Brain microvascular endothelial cell (primary cell): ENCODE measurements at places on chromosomes 7 and 10.

- no peak for DNase-seq
Observed at GRCh38 chr7:148050492-148051158, 539.9 kb upstream of the C7orf33 start.

DNA sequence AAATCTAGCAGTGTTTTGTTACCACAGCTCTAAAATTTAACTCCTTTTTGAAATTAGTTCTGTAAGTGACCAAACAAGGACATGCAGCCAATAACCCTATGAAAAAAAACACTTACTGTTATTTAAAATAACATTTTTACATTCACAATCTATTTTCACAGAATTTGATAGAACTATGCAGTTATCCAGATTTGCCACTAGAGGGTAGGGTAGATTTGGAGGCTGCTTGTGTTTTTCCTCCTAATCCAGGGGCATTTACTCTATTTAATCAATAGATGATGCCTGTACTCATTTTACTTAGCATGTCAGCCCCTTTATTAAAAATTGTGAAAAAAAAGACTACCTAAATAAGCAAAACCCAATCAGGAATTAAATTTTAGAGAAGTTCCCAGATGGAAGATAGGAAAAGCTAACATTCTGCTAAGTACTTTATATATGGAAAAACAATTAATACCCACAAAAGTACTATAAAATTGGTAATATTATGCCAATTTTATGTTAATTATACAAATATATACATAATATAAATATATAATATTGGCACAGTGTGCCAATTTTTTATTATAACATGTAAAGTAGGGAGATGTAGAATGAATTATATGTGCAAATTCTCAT is 18.1 kb upstream of the LIPK start:
- DNase-seq: no peak

DNA sequence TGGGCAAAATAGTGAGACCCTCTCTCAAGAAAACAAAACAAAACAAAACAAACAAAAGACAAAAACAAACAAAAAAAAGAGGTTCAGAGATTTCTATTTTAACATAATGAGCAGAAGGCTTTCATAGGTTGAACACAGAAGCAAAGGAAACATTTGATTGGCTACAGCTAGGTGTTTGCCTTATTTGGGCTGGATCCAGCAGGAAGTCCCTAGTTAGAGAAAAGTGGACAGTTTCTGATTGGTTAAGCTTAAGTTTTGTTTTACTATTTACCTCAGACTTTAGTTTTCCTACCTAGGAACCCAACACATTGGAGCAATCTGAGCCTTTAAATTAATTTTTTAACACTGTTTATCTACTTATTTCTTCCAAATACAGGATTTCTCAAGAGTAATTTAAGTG is 566.5 kb upstream of the PCDH15 start:
- no peak for DNase-seq

DNA sequence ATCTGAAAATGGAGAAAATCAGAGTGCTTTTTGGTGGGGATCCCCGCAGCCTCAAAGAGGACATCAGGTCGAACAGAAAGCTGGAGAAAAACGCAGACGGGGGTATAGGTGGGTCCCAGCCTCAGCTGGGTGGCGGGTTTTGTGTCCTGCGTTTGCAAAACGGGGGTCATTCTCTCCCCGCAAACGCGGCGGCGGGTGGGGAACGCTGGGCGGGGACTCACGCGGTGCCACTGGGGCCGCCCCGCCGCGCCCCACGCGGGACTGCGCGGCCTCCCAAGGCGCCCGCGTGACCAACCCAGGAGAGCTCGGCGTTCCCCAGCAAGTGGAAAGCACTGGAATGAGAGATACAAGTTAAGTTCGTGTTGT is 806 bp upstream of the VIPR2 start:
- no peak for DNase-seq

DNA sequence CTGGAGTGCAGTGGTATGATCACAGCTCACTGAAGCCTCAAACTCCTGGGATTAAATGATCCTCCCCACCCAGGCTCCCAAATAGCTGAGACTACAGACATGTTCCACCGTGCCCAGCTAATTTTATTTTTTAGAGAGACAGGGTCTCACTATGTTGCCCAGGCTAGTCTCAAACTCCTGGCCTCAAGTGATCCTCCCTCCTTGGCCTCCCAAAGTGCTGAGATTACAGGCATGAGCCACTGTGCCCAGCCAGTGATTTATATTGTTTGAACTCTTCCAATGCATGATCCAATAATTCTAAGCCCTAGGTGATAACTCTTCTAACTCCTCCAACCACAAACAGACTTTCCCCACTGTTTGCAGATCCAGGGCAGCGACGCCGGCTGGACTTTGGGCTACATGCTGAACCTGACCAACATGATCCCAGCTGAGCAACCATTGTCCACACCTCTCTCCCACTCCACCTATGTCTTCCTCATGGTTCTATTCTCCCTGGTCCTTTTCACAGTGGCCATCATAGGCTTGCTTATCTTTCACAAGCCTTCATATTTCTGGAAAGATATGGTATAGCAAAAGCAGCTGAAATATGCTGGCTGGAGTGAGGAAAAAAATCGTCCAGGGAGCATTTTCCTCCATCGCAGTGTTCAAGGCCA is 41.8 kb upstream of the CC2D2B start:
- DNase-seq: no peak

DNA sequence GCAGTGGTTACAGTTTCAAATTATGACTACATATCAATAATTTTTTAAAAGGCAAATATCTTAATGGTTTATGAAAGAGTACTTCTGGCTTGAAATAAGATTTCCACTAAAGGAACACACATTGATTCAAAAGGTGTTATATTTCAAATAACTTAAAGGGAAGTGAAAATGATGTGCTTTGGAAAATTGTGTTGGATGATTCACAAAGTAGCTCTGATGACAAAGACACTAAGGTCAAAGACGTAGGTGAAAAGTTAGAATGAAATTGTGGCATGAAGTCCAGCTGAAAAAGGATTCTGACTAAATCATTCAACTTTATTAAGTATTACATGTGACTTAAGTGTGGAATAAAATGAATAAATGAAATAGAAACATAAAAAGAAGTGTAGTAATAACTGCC is 20.8 kb upstream of the OR2A5 start:
- no peak for DNase-seq

GRCh38 chr7:157457355-157458253 is 120.8 kb downstream of the DNAJB6 start:
- no peak for DNase-seq

DNA sequence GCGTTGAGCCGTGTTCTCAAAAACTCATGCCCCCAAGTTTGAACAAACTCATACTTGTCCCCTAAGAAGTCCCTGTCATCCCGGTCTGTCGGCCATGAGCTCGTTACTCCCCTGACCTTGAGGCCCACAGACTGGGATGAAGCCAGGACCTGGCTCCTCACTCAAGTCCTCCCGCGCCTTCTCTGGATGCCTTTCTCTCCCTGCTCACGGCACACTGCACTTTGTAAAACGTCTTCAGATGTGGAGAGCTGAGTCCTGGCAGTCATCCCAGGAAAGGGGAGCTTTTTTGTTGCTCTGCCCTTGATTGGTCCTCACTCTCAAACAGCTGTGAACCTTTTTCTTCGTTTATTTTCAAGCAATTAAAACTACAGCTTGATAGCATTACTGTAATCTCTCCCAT is 110.8 kb downstream of the JAZF1 start:
- DNase-seq: no peak

DNA sequence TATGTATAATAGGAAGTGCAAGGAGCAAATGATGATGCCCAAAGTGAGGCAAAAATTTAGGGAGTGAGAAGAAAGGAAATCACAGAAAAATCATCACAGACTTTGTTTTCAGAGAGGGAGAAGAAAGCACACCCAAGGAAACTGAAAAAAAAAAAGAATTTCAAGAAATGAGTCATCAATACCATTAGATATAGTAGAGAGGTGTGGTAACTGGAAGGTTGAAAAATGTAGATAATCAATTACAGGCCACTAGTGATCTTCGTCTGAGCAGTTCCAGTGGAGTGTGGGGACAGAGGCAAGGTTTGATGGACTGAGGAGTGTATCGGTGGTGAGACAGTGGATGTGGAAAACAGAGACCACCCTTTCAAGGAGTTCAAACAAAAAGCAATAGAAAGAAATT is 31.7 kb downstream of the ASB4 start:
- no peak for DNase-seq

DNA sequence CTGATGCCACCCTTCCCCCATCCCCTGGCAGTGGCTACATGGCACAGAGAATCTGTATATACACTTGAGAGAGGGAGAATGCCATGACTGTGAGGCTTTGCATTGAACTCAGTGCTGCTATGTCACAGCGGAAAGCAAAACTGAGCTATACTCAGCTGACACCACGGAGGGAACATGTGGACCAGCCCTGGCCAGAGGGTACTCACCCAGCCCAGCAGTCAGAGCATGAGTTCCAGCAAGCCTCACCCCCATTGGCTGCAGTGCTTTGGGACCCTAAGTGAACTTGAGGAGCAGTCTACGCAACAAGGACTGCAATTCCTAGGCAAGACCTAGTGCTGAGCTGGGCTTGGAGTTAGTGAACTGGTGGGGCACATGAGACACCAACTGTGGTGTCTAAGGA is 10.3 kb upstream of the AOC1 start:
- no peak for DNase-seq
